Psoas muscle (tissue), 8 donors: ENCODE measurements at places on chromosomes 4 and X. TPM values are rescaled to one million over a fixed set of nuclear protein-coding genes. Genes with fewer than 3 reads are reported as not detected.

- DNase-seq = no peak
Observed at GRCh38 chr4:115562506-115562905, 449.1 kb upstream of the NDST4 start.

DNA sequence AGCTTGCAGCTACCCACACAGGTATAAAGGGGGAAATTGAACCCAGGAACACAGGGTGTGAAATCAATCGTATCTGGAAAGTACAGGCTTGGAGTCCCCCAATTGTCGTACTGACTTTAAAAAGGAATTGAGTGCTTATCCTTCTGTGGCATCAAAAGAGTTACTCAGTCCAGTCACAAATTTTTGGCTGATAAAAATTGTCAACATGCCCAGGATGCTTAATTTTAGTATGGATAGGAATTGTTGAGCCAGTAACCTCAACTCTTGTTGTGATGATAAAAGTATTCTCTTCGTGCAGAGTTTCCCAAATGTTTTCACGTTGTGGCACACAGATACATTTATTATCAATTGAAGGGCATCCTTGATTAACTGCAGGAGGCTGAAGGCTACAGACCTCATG is 43.6 kb upstream of the FTHL17 start:
- no peak for DNase-seq

DNA sequence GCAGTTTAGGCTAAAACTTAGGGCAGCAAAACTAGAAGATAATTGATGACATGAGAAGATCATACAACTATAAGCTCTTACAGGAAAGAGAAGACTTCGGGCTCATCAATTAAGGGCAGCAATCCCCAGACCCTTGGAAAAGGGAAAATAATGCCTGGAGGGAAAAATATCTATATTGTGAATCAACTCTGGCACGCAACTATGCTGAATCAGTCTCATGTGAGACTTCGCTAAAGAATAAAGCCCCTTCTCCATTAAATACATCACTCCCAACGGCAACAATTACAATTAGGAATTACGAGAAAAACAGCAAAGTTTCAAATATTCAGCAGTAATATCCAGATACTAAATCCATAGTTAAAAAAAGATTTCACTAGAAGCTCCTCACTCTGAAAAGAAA is 2016.8 kb upstream of the IGFBP7 start:
- DNase-seq = no peak

The WDR44 gene
- 5.1 TPM for polyA plus RNA-seq

GRCh38 chr4:106914223-106914622 is 121.9 kb downstream of the DKK2 start:
- DNase-seq = no peak

The DCK gene
- 4.3 TPM for polyA plus RNA-seq

- DNase-seq = no peak
Observed at GRCh38 chr4:138567696-138568095, 325.5 kb upstream of the SLC7A11 start.

The GUCY1B1 gene
- 3.6 TPM for polyA plus RNA-seq

The MAGEC1 gene
- not detected for polyA plus RNA-seq

DNA sequence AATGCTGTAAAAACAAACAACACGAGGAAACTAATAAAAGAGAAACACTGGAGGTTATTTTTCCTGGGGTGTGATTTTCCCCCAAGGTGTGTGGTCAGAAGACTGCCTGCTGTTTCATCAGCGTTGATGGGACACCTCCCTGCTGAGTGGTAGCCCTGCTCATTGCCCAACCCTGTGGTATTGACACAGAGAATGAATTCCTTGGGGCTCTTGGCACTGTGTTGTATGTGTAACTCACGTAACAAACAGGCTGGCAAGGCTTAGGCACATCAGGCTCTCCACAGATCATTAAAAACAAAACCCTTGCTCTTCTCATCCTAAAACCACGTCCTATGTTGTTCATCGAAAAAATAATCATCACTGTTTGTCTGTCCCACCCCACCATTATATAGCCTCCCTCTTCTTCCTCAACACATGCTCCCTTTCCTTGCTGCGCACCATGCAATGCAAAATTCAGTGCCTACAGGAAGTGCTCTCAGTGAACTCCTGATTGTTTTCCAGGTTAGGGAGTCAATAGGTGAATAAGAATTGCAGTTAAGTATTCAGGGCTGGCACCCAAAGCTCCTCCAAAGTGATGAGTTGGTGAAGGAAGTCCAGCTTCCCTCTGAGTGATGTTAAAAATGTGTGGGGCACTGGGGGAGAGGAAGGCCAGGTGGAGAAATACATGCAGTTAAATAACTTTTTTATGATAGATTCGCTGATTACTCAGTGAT is 11.4 kb upstream of the PUDP start:
- no peak for DNase-seq

DNA sequence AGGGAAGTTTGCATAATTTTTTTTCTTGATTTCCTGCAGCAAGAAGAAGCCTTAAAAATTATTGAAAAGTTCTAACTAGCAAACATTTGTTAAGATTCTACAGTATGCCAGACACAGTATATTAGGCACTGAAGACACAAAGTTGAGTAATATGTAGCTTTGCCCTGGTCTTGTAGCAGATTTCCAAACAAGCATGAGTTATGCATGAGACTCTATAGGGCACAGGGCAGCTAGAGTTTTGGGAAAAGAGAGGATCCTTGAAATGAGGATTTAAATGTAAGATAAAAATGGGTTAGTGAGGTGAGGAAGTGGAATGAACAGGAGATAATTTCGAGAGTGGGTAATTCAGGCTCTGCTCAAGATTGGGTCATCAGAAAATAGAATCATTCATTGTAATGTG is 8.6 kb upstream of the GPRIN3 start:
- DNase-seq = no peak

DNA sequence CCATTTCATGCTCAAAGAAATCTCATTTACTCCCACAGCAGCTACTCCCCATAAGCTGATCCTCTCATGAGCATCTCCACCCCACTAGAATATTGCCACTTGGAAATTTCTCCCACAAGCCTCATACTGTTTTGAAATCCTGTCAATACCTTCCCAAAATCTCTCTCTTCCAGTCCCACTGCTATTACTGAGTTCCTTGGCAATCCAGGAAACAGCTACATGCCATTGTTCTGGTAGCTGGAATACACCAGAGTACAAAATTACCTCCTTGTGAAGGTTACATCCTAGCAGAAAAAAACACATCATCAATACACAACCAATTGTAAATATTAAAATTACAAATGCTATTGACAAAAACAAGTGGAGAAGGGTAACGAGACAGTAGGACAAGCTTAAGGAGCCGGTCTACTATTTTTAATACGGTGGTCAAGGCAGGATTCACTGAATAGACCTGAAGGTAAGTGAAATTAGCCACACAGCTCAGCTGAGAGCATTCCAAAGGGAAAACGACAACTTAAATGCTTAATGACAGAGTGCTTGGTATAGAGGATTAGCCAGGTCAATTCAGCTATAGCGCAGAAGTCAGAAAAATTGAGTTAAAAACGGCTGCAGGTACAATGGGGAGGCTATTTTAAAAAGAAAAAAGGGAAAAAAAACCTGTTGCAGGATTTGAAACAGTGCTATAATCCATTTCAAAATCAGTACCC is 6.4 kb downstream of the RPL9 start:
- no peak for DNase-seq

DNA sequence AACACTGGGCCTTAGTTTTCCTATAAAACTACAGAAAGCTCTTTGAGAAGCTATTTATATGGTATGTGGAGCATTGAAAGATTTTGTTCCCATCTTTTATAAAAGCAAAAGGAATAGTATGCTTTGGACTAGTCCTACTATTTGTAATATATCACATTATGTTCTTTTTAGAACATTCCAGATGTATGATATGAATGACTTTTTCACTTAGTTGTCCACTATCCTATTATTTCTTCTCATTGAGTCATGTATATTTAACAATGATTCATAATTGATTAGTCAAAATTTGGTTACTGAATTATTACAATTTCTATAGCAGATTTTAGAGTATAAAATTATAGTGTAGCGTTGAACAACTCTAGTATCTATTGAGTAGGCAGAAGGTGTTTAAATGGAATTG is 34.2 kb downstream of the RASSF6 start:
- DNase-seq = no peak

The ABCE1 gene
- 59.8 TPM for polyA plus RNA-seq

The GRSF1 gene
- polyA plus RNA-seq = 85.2 TPM

The ENPEP gene
- polyA plus RNA-seq = 1.1 TPM

- no peak for DNase-seq
Observed at GRCh38 chr4:88746206-88746605, 48.6 kb upstream of the NAP1L5 start.

- DNase-seq = no peak
Observed at GRCh38 chr4:55258152-55258865, 87.7 kb upstream of the SRD5A3 start.

The VEGFC gene
- 1.8 TPM for polyA plus RNA-seq

GRCh38 chr4:45477311-45477733 is 646.5 kb downstream of the GABRG1 start:
- no peak for DNase-seq

DNA sequence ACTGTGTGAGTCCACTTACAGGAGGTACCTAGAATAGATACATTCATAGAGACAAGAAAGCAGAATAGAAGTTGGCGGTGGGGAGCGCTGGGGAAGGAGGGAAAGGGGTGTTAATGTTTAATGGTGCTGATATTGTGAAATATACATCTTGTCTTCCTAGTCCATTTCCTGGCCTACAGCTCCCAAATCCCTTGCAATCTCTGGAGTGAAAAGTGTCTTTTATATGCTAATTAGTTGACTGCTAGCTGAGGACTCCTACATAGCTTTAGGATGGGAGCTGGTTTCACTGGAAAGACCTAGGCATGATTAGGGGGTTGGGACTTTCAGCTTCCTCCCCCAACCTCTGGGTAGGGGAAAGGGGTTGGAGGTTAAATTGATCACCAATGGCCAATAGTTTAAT is 36.0 kb downstream of the FUNDC1 start:
- DNase-seq = no peak

The HTN1 gene
- not detected for polyA plus RNA-seq

DNA sequence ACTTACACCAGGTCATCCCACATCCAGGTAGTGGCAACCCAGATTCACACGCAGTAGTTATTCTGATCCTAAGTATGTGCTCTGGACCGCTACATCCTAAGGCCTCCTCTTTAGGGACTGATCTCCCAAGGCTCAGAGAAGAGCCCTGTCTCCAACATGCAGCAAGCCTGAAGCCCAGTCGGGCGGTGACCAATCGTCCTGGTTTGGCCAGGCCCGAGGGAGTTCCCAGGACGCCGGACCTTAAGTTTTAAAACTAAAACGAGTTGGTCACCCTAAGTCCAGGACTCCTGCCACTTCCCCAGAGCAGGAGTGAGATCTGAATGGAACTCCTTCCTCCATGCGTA is 385 bp downstream of the LYAR start:
- no peak for DNase-seq

The SHROOM2 gene
- 0.12 TPM for polyA plus RNA-seq
